T-helper 22 cell (primary cell): ENCODE measurements at places on chromosomes 4 and X.

DNA sequence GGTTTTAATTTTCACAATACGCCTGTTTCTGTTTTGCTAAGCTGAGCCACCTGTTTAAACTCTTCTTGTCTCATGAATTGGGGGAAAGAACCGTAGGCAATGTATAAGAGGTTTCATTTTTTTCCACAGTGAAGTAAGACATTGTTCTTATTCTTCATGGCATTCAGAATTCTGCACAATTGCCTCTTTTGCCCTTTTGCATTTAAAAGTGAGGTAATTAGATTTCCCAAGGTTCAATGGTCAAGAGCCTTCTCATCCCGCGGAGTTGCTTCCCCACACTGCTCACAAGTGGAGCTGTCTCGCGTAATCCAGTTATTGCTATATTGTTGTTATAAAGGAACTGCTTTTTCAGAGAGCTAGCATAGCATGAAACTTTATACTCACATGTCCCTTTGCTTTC, 90.9 kb upstream of the SPRY1 start:
- no peak for DNase-seq

DNA sequence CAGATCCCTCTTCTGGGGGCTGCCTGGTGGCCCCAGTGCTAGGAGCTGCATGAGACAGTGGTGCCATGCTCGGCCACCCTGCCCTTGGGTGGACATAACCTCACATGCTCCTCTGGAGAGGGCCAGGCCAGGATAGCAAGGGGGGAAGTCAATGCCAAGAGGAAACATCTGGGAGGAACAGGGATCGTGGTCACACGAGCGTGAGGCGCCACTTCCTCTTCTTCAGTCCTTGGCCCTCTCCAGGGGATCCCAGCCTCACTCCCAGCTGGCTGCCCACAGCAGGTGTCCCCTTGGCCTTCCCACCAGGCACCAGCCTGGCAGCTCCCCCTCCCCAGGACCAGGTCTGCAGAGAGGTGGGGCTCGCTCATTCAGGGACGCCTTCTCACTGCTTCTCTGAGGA, 28.6 kb downstream of the TBC1D14 start:
- DNase-seq, result no peak

GRCh38 chrX:72393836-72394517, 88.3 kb upstream of the CITED1 start:
- no peak for DNase-seq

DNA sequence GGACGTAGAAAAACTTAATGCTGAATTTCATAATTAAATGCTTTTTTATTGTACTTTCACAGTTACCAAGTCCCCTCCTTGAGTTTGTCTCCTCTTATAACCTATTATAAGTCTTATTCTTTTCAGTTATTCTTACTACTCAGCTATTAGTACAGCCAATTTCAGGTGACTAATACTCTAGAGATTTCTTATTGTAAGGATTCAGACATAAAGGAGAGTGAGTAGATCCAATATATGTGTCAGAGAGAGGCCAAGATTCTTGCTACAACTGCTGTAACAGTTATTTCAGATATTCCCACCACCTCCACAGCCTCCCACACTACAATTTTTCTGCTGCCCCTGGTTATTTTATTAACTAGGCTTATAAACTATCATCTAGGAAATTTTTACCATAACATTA, 274.5 kb downstream of the GPAT3 start:
- no peak for DNase-seq

GRCh38 chr4:128635955-128636560, 173.4 kb upstream of the JADE1 start:
- DNase-seq, result no peak

DNA sequence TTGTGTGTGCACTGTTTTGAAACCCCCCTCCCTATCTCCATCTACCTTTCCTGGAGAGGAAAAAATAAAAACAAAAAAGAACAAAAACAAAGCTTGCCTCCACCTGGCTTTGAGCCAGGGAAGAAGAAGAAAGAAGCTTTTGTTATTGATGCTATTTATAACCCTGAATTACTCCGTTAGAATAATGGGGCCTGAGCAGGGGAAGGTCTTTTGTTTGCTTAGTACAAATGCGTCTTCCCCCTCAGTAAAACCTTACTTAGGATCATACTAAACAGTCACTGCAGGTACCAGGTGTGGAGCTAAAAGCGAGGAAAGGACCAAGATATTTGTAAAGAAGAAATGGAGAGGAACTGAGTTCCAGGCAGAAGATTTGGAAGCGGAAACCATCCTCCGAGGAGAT, 352.1 kb downstream of the KCNIP4 start:
- no peak for DNase-seq

- DNase-seq, result no peak
Measured at GRCh38 chr4:18611026-18611425, 589.5 kb upstream of the LCORL start.

DNA sequence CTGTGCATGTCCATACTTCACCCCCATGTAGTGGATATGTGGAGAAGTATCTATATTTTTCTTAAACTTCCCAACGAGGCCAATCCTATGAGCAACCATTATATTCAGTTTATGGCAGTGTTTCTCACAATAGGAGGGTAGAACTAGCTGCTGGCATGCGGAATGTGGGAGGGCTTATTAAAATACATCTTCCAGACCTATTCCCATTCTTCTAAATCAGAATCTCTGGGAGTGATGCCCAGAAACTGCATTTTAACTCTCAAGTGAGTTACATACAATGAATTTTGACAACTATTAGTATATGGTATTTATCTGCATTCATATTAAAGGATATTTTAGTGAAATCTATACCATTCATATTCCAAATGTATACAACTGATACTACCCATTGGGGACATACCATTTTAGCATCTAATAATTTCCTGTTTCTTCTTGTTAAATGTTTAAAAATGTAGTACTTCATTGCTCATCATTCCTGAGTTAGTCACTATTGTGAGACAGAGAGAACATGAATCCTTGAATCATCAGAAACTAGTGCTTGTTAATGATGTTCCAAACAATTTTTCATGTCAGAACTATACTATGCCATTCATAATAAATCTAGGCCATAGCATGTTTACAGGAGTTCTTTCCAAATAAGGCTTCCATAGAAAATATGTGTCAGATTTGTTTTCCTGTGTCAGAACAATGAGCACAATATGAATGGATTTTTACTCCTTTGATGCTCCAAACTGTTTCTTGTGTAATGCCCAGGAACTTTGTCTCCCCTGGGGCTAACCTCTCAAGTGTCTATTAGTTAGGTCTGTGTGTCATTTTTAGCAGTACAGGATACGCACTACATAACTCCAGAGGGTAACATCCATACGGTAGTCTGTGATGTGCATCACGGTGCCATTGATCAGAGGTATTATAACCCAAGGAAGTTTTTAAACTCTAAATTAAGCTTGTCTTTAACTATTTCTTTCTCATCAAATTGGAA, 198.8 kb upstream of the BMP3 start:
- no peak for DNase-seq

- no peak for DNase-seq
Measured at GRCh38 chr4:62117886-62118285, 917.8 kb downstream of the ADGRL3 start.

- DNase-seq, result no peak
Measured at GRCh38 chr4:109184491-109184961, 117.9 kb downstream of the COL25A1 start.

- DNase-seq, result no peak
Measured at GRCh38 chr4:23060776-23061175, 368.0 kb downstream of the GBA3 start.

DNA sequence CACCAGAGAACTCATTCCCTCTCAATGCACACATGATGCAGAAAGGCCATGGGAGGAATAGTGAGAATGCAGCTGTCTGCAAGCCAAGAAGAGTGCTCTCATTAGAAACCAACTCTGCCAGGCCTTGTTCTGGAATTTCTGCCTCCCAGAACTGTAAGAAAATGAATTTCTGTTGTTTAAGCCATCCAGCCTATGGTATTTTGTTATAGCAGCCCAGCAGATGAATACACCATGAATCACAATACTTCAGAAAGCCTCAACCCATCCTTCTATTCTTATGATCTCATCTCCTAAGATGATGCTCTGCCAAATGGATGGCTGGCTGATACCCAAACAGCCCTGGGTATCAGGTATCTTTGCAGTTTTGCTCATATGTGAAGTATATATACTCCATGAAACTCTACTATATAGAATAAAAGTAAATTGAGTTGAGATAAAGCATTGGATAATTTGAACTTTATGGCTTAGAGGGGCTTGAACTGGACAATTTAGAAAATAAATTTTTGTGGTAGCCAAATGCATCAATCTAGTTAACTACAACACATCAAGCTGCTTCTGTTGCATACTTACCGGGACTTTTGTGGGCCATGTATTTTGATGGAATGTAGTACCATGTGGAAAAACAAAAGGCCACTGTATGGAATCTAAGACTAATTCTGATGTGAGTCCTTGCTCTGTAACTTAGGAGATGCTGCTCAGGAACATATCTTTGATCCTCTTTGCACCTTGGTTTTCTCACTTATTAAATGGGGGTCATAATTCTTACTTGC, 245.9 kb downstream of the HS3ST1 start:
- no peak for DNase-seq

- no peak for DNase-seq
Measured at GRCh38 chrX:63918611-63919010, 133.6 kb upstream of the ARHGEF9 start.

GRCh38 chr4:143133977-143134376, 50.7 kb upstream of the USP38 start:
- no peak for DNase-seq

GRCh38 chrX:80285131-80285773, 135.0 kb upstream of the TENT5D start:
- no peak for DNase-seq

GRCh38 chrX:20140420-20140819, 1.2 kb downstream of the EIF1AX start:
- DNase-seq, result no peak

GRCh38 chr4:88732714-88733368, 35.2 kb upstream of the NAP1L5 start:
- DNase-seq, result no peak

- DNase-seq, result no peak
Measured at GRCh38 chr4:55547466-55547770, 709 bp upstream of the CLOCK start.

- no peak for DNase-seq
Measured at GRCh38 chr4:158823461-158823873, 54.6 kb downstream of the FNIP2 start.

- no peak for DNase-seq
Measured at GRCh38 chr4:161364681-161365080, 799.1 kb downstream of the FSTL5 start.

- no peak for DNase-seq
Measured at GRCh38 chr4:59936566-59936965, 1263.6 kb upstream of the ADGRL3 start.

DNA sequence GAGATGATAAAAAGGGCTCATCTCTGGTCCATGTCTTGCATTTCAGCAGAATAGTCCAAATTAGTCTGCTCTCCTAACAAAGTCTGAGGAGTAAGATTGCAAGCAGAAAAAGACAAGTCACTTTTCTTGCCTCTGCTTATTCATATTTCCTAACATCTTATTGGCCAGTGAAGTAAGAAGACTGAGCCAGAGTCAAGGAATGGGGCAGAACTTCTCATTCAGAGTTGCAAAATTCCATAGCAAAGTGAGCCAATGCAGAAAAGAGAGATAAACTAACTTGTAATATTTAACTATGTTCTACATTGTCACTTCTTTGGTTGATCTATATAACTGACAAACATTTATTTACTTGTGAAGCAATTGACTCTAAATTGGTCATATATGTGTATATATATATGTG, 2304.0 kb downstream of the ARAP2 start:
- no peak for DNase-seq

DNA sequence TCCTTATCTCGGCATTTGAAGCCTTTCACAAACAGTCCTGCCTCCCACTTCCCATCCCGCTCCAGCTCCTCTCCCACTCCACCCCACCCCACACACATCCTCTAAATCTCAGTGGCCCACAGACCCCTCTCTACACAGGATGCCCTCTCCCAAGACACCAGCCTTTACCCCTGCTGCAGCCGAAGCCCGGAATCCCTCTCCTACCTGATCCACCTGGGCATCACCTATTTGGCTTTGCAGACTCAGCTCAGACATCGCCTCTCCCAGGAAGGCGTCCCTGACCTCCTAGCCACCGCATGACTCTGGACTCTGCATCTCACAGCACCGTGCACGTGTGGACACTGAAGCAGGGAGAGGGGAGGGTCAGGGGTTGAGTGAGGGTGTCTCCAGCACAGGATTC, 11.5 kb downstream of the PPP2R2C start:
- no peak for DNase-seq

GRCh38 chr4:176963121-176963520, 170.4 kb upstream of the VEGFC start:
- no peak for DNase-seq

- no peak for DNase-seq
Measured at GRCh38 chrX:120464411-120464810, 4.7 kb downstream of the LAMP2 start.

GRCh38 chr4:25889589-25890503, 24.2 kb upstream of the SMIM20 start:
- no peak for DNase-seq

- no peak for DNase-seq
Measured at GRCh38 chrX:30982467-30982866, 89.4 kb downstream of the FTHL17 start.

DNA sequence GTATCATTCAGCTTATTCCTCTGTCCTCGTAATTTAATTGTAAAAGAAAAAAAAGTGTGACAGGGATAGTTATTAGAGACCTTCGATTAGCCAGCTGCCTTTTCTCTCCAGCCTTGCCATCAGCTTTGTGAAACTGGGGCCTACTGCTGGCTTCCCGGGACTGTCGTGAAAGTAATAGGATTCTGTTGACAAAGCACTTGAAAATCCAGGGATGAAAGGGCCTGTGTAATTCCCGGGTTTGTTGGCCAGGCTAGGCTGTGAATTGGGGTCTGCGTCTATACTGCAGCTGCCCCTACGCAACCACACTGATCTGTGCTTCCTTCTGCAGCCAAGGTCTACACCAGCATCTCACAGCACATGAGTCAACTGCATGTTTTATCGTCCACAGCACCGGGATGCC, 120.4 kb upstream of the SCML1 start:
- no peak for DNase-seq

GRCh38 chrX:41963348-41963747, 40.0 kb upstream of the CASK start:
- DNase-seq, result no peak

DNA sequence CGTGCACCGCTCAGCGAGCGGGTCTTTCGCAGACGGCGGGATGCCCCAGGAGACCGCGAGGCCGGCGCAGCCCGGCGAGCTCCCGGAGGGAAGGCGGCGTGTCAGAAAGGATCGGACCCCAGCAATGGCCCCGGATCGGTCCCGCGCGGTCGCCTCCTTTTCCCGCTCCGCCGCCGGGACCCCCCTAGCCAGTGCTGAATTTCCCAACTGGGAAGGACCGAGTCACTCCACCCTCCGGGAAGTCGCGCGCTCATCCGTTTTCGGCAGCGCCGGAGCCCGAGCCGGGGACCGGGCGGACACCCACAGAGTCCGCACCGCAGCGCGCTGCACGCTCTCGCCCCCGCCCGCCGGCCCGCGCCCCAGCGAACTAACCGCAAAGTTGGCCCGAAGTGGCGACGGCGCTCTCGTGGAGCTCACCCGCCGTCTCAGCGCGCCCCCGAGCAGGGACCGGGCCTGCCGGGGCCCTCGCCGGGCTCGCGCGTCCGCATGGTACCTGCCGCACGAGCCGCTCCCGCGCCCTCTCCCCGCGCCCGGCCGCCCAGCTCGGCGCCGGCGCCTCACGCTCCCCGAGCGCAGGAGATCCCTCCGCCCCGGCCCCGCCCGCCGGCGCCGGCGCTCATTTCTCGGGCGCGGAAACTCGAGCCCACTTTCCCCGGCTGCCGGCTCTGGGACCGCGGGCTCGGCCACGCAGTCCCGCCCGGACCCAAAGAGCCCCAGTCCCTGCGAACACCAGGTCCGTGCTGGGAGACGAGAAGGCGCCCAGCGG, at the start of gene FAT1:
Gene FAT1, minus strand, starts transcription at position 565 of the 766 bp plus-strand sequence. CDS start 14,029 bp downstream, outside the sequence.
- no peak for DNase-seq
